Ovary (tissue), 10 donors: ENCODE measurements at places on chromosomes 12 and 14. TPM values are rescaled to one million over a fixed set of nuclear protein-coding genes. Genes with fewer than 3 reads are reported as not detected.

ESR2 gene
- total RNA-seq = 9.3 TPM

NEDD1 gene
- 14.1 TPM for total RNA-seq

DNA sequence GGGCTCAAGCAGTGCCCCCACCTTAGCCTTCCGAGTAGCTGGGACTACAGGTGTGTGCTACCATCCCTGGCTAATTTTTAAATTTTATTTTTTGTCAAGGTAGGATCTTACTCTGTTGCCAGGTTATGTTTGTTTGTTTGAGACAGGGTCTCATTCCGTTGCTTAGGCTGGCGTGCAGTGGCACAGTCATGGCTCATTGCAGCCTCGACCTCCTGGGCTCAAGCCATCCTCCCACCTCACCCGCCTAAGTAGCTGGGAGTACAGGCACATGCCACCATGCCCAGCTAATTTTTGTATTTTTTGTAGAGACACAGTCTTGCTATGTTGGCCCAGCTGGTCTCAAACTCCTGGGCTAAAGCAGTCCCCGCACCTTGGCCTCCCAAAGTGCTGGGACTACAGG is 83.3 kb upstream of the KCNH3 start:
- H3K4me3 ChIP-seq = no peak overlapping the region
- H3K27ac ChIP-seq = no peak overlapping the region
- H3K4me1 ChIP-seq = no peaks in the 10 kb centered on the region
- no peaks in the 10 kb centered on the region for H3K27me3 ChIP-seq

DNA sequence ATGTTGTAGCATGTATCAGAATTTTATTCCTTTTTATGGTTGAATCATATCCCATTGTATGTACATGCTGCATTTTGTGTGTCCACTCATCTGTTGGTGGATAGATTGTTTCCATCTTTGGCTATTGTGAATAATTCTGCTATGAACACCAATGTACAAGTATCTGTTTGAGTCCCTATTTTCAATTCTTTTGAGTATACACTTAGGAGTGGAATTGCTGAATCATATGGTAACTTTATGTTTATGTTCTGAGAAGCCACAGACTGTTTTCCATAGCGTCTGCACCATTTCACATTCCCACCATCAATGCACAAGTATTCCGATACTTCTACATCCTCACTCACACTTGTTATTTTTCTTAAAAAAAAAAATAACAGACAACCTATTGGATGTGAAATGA is 91.5 kb downstream of the ARF6 start:
- DNase-seq = no peak
- H3K4me1 ChIP-seq = peaks cover 10% of the 10 kb centered on the region
- H3K4me3 ChIP-seq = no peak overlapping the region
- H3K36me3 ChIP-seq = no peaks in the 10 kb centered on the region
- H3K27ac ChIP-seq = no peak overlapping the region
- H3K27me3 ChIP-seq = no peaks in the 10 kb centered on the region

DNA sequence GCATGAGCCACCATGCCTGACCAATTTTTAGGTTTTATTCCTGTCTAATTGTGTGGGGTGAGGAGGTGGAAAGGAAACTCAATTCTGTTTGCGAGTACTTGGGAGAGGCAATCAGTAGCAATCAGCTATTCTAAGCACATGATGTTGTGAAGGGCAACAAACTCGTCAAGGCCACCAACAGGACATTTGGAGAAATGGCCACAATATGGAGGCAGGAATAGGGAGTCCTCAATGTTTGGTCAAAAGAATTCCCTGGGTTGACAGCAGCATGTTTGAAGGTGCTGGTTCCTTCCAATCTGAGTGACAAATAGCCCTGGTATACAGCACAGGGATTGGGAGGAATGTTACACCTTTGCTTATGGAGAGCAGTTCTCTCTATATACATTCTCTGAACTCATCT is 32.7 kb upstream of the USP44 start:
- H3K4me3 ChIP-seq = no peak overlapping the region
- DNase-seq = no peak

- H3K4me1 ChIP-seq = peaks cover 16% of the 10 kb centered on the region
- H3K36me3 ChIP-seq = no peaks in the 10 kb centered on the region
- H3K4me3 ChIP-seq = peak overlapping the region; percentile 82
- H3K27me3 ChIP-seq = no peaks in the 10 kb centered on the region
- no peak for DNase-seq
Measured at GRCh38 chr12:31962076-31962475, 2.9 kb downstream of the RESF1 start.

DNA sequence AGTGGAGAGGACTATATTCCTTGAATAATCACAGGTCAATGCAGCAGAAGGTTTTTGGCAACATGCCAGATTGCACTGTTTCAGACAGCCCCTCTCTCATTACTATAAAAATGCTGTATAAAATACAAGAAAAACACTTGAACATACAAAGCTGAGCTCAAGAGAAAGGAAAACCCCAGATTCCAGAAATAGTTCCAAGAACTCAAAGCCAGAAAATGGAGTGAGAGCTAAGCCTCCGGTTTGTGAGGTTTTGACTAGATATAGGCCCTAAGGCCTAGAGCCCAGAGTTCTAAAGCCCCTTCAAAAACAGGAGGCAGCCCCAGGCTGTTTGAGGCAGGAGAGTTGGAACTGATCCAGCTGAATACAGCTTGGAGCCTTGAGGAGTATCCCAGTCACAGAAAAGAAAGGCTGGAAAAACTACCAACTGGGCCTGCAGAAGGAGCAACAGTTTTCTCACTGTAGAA is 29.4 kb upstream of the ACTN1 start:
- no peaks in the 10 kb centered on the region for H3K4me1 ChIP-seq
- peak overlapping the region; percentile 17 for H3K27ac ChIP-seq
- no peaks in the 10 kb centered on the region for H3K27me3 ChIP-seq
- no peak overlapping the region for H3K4me3 ChIP-seq

- no peak overlapping the region for H3K27ac ChIP-seq
- DNase-seq = no peak
- H3K36me3 ChIP-seq = no peaks in the 10 kb centered on the region
- no peaks in the 10 kb centered on the region for H3K27me3 ChIP-seq
Measured at GRCh38 chr14:101122237-101123141, 219.0 kb upstream of the RTL1 start.
